ENCODE measurements at places on chromosomes 12 and 14.

- DNase-seq, result no peak
These were observed 32.9 kb downstream of the MIPOL1 start for GRCh38 chr14:37230551-37231194.

- DNase-seq, result no peak
These were observed 318.1 kb downstream of the AEBP2 start for GRCh38 chr12:19757317-19757877.

DNA sequence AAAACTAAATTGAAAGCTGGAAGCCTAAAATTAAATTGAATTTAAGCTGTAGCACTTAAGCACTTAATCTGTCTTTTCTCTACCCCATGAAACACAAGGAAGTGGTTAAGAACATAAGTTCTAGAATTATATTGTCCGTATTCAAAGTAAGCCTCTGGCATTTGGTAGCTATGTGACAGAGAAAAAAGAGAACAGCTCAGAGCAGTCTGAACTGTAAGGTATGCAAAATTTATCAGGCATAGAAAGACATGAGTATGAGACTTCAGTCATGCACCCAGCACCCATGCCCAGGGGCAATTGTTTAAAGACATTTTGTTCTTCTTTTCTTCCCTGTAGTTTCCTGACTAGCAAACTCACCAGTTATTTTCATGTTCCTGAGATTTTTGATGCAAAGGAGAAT lies 116.7 kb downstream of the KCNMB4 start:
- DNase-seq, result no peak

GRCh38 chr12:71682466-71682865 lies 3.4 kb upstream of the TMEM19 start:
- DNase-seq, result no peak

GRCh38 chr12:53214687-53215455 lies 7.8 kb upstream of the ITGB7 start:
- DNase-seq, result no peak

- DNase-seq, result no peak
These were observed 231.2 kb upstream of the PLEKHG7 start for GRCh38 chr12:92471551-92471950.

DNA sequence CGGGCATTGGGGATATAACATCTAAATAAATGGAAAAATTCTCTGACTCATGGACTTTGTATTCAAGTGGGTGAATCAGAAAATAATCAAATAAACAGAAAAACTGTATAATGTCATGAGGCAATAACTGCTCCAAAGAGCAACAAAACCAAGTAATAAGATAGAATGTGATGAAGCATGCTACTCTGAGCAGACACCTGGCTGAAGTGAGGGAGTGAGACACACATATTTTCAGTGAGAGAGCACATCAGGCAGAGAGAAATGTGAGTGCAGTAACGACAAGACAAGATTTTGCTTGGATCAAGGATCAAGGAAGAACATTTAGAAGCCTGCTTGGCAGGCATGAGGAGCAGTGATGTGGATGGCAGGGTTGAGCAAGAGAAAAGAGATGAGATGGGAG lies 75.8 kb upstream of the CCDC91 start:
- no peak for DNase-seq

- DNase-seq, result peak; percentile 93
These were observed 4.3 kb upstream of the CD9 start for GRCh38 chr12:6195665-6196535.

DNA sequence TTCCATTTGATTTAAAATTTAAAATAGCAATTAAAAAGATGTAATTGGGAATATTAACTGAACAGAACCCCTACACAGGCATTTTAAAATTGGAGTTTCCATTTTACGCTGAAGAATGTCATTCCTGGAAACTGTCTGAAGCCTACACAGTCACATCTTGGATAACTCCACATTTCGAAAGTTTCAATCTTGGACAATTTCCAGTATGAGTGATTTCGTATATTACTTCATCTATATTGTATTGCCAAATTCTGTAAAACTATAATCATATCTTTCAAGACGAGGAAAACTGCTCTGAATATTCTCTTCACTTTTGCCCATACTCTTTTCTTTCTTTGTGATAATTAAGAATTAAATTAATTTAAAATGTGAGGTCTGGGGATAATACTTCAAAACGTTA lies 194.2 kb upstream of the ABCD2 start:
- DNase-seq, result no peak

GRCh38 chr12:52441320-52441911 lies 7.2 kb upstream of the KRT75 start:
- no peak for DNase-seq

DNA sequence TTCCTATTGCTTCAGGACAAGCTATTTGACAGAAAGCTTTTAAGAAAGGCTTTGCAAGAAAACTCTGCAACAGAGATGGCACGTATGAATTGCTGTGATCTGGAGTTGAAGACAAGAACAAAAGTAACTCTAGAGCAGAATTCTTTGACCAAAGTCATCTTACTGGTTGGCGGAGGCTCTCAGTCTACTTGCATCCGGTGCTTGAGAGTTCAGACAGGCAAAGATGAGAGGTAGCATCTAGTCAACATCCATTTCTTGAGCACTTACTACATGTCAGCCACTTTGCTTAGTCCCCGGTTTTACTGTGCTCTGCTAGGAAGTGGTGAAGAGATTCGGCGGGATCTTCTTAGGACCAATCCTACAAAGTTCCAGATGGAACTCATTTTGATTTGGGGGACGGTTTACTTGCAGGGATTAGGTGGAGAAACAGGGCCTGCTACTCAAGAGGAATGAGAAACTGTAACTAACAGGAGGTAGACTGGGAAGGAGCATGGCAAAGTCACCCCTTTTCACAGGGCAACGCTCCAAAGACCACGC lies 404 bp upstream of the CCDC91 start:
- no peak for DNase-seq

DNA sequence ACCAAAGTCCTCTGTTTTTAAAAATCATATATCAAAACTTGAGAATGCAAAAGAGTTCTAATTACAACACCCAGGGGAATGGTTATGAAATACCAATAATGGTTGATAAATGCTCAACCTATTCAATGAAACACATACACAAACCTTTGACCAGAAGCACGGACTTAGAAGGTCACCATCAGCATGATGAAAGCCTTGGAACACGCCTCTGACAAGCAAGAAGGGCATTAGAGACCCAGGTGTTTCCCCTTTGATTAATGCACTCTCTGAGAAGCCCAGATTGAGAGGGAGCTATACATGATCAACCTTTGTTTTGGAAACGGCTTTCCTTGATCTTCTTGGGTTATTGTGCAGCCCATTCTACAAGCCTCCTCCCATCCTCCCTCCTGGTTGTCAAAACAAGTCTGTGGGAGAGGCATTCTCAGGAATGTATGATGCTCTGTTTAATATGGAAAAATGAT lies 69.0 kb downstream of the ZFP36L1 start:
- no peak for DNase-seq

DNA sequence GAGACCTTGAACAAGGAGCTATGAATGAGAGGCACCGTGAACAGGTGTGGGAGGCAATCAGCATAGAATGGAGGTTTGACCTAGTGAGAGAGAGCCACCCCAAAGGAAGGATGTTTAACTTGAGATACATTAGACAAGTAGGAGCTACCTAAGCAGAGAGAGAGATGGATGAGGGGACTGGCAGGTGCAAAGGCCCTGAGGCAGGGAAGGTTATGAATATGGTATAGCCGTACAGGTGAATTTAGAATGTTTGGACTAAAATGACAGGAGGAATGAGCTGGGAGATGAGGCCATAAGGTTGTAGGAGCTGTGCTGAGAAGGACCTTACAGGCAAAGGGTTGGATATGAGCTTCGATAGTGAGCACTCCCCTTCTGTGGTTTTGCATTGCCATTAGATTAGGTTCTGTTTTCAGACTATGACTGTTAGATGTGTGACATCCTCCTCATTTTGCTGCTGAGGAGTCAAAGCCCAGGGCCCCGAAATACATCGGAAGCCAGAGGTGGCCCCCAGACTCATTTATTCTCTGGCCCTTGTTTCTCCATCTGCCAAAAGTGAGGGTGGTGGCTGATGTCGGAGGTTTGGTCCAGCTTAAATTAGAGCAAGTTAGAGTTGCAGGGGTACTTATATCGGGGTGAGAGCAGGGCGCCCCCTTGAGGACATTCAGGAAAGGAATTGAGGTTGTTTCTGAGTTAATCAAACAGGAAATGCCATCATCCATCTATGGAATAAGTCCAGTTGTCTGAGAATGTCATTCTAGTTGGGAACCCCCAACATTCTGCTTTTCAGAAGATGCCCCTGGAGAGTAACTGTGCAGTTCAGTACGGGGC lies 29.4 kb downstream of the SLC24A4 start:
- no peak for DNase-seq

GRCh38 chr12:129964826-129965457 lies 61.1 kb upstream of the TMEM132D start:
- DNase-seq, result no peak
